T-helper 2 cell (primary cell): ENCODE measurements at places on chromosomes 7 and 10.

GRCh38 chr10:101299211-101299610 lies 54.8 kb upstream of the BTRC start:
- DNase-seq, result no peak

- no peak for DNase-seq
Observed at GRCh38 chr7:133268355-133268754, 15.5 kb downstream of the EXOC4 start.

GRCh38 chr7:137916564-137916963 lies 69.8 kb upstream of the DGKI start:
- DNase-seq, result no peak

- DNase-seq, result peak; percentile 38
Observed at GRCh38 chr10:88792661-88793060, 9.9 kb upstream of the LIPM start.

DNA sequence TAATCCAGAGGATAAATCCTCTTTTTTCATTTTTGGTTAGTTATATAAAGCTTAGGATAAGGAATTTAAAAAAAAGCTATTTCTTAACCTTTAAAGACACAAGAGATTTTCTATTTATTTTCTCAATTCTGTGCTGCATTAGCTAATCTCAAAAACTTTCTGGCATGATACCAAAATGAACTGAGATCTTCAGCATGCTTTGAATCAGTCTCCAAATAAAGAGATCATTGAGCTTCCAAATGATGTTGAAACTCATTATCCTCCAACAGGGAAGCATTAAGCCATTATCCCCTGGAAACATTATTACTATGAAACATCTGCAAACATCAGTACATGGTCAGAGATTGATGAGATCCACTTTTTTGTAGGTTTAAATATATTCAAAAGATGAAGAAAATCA lies 350.3 kb upstream of the TEX47 start:
- no peak for DNase-seq

GRCh38 chr7:22668971-22669401 lies 58.0 kb upstream of the IL6 start:
- DNase-seq, result no peak

GRCh38 chr7:20158684-20159083 lies 58.5 kb downstream of the MACC1 start:
- DNase-seq, result no peak

DNA sequence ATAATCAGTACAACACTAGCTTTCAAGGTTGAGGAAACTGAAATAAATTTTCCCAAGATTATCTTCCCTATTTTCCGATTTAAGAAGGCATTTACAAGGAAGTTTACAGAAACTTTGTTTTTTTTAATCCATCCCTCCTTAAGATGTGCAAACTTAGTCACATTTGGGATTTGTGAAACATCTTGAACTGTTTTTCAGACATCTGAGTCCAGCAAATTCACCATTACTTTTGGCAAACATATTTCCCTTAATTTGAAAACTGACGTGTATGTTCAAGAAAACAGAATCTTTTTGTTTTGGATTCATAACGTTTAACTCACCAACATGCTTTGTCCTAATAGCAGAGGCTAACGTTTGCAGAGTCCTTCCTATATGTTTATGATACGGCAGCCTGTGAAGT lies 19.5 kb downstream of the GLI3 start:
- no peak for DNase-seq

GRCh38 chr7:66776800-66777442 lies 36.4 kb downstream of the RABGEF1 start:
- DNase-seq, result no peak

DNA sequence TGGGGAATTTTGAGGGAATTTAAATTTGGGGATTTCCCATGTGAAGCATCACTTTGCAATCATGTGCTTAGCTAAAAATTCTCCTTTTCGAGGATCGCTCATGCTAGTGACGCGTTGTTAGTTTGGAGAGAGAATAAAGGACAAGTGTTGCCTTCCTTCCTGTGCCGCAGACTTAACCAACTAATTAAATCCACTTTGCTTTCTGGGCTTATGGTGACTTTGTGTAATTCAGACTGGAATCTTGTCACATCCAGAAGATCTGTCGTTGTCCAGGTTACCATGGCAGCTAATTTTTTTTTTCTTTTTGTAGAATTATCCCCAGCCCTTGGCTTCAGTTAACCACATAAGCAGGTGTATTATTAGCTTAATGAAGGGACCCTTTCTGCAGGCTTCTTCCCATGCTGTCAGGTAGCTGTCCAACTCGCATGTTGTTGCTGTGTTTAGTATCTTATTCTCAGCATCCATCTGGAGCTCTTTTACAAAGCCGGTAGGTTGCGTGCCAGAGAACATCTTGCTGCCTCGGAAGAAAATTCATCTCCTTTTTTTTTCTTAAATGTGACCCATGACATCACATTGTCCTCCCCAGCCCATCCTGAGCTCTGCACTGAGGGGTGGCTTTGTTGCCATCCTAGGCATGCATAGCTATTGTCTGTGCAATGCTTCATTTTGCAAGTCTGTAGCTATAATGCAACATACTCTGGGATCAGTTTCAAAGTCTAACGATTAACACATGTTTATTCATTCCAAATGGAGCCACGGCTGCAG lies 47.2 kb upstream of the NRP1 start:
- no peak for DNase-seq

DNA sequence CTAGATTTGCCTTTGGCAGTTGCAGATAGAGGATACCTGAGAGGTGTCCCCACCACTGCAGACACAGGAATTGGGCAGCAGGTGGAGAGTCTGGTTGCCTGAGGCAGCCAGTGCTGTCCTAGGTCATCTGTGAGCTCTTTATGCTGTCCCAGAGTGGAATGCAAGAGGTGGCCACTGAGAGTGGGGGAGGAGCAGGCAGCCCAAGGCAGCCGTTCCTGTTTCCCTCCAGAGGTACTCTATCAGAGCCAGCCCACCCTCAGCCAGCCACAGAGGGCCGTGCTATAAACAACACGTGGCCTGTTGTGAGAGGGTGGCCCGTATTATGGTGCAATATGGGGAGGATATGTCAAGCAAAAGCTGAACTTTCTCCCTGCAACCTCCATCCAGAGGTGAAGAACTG lies 8.5 kb downstream of the LRRC18 start:
- DNase-seq, result no peak

DNA sequence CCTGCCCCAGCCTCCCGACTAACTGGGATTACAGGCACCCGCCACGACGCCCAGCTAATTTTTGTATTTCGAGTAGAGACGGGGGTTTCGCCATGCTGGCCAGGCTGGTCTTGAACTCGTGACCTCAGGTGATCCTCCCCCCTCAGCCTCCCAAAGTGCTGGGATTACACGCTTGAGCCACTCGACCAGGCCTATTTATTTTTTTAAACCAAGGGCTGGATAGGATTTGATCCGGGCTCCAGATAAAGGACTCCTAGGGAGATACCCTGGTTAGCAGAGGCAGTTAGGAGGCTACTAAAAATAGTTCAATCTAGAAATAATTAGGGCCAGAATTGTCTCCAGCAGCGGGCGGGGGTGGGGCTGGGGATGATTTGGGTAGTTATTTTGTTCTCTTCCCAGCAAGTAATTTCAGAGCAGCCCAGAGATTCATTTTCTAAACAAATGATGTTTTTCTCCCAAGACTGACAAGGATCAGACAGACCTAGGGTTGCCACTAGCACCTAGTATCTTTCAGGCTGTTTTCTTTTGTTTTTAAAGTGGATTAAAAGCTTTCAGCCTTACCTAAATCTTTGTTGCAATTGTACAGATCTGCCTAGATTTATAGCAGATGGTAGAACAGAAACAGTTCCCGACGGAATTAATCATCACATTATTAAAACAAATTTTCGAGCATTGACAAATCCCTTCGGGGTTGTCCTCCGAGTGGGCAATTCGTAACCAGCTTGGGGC lies 859 bp upstream of the SMC3 start:
- no peak for DNase-seq
